Activated T-helper 2 cell treated with anti-CD3 and anti-CD28 coated beads, Interferon-gamma antibody, Interleukin-2, Interleukin-4, amounts not matched to agents 10 μg/mL and 5 μg/mL and 100 μg/mL, durations not matched to agents 14 hours and 24 hours and 36 hours (primary cell): ENCODE measurements at places on chromosomes 12 and 14. TPM values are rescaled to one million over a fixed set of nuclear protein-coding genes. Genes with fewer than 3 reads are reported as not detected.
A peak's percentile ranks its signal among the peaks of the same experiment; 100 is the strongest.

A2M gene
- not detected in 2 replicates for total RNA-seq

COX8C gene
- total RNA-seq: not detected in 2 replicates

GRIP1 gene
- not detected in 2 replicates for total RNA-seq

MYH6 gene
- 0.11 and 0.14 TPM in 2 replicates for total RNA-seq

GZMB gene
- total RNA-seq: 4,664 and 4,741 TPM in 2 replicates

AHNAK2 gene
- 0.02 and 0.07 TPM in 2 replicates for total RNA-seq

TRAFD1 gene
- 34.7 and 37.5 TPM in 2 replicates for total RNA-seq

CD163L1 gene
- not detected in 2 replicates for total RNA-seq

DLGAP5 gene
- total RNA-seq: 41.9 and 46.0 TPM in 2 replicates

WDR89 gene
- total RNA-seq: 25.5 and 25.9 TPM in 2 replicates

SETD3 gene
- 52.9 and 53.7 TPM in 2 replicates for total RNA-seq

DNA sequence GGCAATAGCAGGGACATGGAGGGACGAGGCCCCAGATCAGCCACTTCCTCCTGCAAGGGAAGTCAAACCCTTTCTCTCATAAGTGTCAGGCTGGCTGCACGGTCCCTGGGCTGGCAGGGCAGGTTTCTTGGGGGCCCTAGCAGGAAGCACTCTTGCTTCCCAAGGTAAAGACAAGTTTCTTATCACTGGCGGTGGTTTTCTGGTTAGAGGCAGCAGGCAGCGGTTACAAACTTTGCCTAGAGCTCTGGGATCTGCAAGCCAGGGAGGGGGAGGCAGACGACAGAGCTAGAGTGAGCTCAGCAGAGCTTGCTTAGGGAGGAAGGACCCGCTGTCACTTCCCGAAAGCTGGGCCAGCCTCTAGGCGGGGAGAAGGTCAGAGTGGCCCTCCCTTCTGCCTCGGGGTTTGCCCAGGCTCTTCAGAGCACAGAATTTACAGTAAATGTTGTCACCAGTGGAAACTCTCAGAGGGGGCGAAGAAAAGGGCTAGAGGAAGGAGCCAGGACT lies 20.4 kb downstream of the BATF start:
- peak overlapping the region; percentile 97 for H3K27ac ChIP-seq
- peaks cover 64% of the 10 kb centered on the region for H3K36me3 ChIP-seq
- H3K4me1 ChIP-seq: peaks cover 57% of the 10 kb centered on the region
- H3K27me3 ChIP-seq: no peaks in the 10 kb centered on the region
- H3K4me3 ChIP-seq: peak overlapping the region; percentile 61
- DNase-seq: peak; percentile 73

- H3K27me3 ChIP-seq: no peaks in the 10 kb centered on the region
- no peak overlapping the region for H3K4me3 ChIP-seq
- peaks cover 70% of the 10 kb centered on the region for H3K36me3 ChIP-seq
- H3K27ac ChIP-seq: no peak overlapping the region
These were observed 4.3 kb downstream of the NAP1L1 start for GRCh38 chr12:76080017-76080728.

DNA sequence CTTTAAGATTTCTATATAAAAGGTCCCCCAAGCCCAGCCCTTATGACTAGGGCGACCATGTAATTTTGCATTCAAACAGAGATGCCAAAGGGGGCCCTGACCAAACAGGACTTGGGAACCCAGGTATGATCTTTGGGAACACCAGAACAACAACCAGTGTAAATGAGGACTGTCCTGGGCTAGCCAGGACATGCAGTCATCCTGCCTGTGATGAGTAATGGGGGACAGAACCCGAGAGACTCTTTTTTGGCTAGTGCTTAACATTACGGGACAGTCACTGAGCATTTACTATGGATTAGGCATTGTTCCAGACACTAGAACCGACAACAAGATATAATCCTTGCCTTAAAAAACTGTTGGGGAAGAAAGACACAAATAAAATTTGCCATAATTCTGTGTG lies 337.3 kb downstream of the CACNA1C start:
- no peaks in the 10 kb centered on the region for H3K36me3 ChIP-seq

GRCh38 chr12:64900540-64900939 lies 76.1 kb downstream of the TBC1D30 start:
- no peak for DNase-seq
- H3K4me3 ChIP-seq: no peak overlapping the region

DNA sequence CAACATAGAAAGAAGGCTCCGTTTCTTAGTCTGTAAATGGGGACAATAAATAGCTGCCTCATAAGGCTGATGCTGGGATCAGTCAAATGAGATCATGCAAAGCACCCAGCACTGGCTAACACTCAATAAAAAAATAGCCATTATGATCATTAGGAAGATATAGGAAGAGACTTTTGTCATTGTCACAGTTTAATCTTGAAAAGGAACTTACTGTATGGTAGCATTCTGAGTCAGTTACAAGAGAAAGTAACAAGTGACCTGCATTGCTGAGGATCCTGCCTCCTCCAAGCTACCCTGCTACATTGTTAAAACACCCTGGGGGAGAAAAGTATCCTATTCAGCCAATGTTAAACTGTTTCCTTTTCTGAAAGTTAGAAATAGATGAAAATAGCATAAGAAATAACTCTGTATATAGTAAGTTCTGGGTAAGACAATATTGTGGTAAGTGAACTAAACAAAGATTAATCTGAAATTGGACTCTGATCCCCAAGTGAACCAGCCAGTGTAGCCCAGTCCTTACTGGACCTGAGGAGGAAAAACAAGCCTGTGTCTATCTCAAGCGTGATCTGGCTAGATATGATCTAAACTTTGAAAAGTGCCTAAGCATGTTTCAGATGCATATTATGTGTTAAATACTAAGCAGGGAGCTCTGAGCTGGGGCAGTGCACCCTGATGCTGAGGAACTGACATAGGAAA lies 3.6 kb upstream of the NUDT4 start:
- H3K36me3 ChIP-seq: peaks cover 7% of the 10 kb centered on the region
- H3K4me1 ChIP-seq: peaks cover 18% of the 10 kb centered on the region
- peaks cover 3% of the 10 kb centered on the region for H3K27me3 ChIP-seq
- no peak for DNase-seq

DNA sequence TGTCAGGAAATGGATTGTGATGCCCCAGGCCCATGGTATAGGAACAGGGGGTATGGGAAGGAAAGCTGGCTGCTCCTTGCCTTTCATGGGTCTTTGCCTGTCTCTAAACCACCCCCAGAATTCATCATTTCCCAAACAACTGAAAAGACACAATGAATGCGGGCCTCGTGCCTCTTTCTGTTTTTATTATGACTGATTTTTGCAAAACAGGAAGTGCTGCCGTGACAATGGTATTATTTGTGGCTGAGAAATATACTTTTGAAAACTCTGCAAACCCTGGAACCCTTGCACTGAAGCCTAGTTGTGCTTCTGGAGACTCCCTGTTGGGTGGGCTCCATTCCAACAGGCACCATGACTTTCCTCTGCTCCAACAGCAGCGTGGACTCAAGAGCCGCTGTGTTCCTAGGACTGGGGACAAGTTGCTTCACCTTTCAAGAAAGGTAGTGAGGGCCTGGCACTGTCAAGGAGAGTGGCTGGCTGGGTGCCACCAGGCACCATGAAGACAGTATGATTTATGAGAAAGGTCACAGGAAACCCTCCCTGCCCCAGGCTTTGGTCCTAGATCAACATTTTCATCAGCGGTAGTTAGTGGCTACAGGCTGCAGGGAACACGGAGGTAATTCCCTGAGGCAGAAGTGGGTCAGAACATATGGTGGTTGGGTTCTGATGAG lies 4.8 kb upstream of the DGLUCY start:
- peak; percentile 36 for DNase-seq
- H3K27ac ChIP-seq: peak overlapping the region; percentile 93
- H3K4me1 ChIP-seq: peaks cover 48% of the 10 kb centered on the region
- H3K4me3 ChIP-seq: peak overlapping the region; percentile 44

GRCh38 chr14:104981699-104982541 lies 3.7 kb upstream of the CLBA1 start:
- H3K36me3 ChIP-seq: no peaks in the 10 kb centered on the region
- H3K27ac ChIP-seq: no peak overlapping the region
- H3K4me3 ChIP-seq: no peak overlapping the region
- peaks cover 16% of the 10 kb centered on the region for H3K27me3 ChIP-seq
- H3K4me1 ChIP-seq: peaks cover 3% of the 10 kb centered on the region

DNA sequence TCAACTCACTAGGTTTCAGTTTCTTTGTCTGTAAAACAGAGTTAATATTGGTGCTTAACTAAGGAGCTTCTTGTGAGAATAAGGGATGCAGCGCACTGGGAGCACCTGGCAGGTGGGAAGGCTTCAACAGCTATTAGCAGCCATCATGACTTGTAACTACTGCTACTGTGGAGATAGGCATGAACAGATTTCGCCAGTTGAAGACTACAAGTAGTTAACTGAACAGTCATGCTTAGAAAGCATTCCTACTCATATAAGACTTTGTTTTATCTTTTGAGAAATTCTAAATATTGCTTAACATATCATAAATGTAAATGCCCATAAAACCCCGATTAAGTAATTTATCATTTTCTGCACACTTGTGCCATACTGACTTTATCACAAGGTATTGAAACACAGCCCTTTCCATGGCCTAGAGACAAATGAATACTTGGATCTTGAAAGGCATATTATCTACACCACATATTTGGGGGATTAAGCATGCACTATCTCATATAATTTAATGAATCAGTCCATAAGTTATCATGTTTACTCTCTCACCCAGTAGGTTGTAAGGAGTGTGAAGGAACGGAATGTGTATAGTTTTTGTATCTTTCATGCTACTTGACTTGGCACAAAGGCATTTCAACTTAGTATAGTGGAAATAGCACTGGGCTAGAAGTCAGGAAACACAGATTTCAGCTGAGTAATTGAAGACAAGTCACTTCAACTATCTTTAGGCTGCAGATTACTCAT lies 16.1 kb downstream of the NTN4 start:
- DNase-seq: no peak
- peaks cover 8% of the 10 kb centered on the region for H3K27me3 ChIP-seq

DNA sequence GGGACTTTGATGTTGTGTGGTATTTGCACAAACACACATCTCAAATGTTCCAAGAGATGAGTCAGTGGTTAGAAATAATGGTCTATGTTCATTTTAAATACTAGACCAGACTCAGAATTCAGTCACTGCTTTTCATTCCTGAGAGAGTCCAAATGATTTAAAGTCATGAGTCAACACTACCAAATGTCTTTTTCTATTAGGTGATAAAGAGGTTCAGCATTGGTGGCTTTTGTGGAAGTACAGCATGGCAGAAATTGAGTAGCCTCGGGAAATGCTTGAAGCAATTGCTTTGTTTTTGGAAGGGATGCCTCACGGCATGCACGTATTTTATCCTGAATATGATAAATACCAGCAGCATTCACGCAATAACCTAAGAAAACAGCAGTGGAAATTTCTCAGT lies 115.7 kb downstream of the DIO2 start:
- no peaks in the 10 kb centered on the region for H3K36me3 ChIP-seq
- no peaks in the 10 kb centered on the region for H3K4me1 ChIP-seq
- no peak for DNase-seq
- no peak overlapping the region for H3K27ac ChIP-seq

DNA sequence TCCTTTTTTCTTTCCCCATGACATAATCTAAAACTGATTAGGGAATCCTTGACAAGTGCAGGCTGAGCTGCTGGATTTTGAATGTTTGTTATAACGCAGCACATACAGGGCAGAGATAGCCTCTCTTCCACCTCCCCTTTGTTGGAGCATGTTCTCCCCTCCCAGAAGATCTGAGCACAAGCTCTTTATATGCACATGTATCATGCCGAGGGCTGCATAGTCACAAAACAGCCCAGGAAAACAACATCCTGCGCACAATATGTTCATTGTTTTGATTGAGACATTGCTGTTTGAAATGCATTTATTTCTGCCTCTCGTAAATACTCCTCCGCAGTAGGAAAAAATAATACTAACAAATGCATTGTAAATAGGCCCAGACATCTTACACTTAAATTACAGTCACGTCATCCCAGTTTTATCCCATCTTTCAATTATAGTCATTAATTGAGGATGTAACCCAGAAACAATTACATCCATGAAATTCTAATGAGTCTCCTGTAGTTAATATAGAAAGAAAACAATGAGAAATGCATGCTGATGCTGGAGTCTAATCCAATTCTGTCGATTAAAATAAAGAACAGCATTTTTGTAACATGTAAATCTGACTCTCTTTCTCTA lies 401.8 kb downstream of the BTG1 start:
- H3K36me3 ChIP-seq: no peaks in the 10 kb centered on the region
- no peak for DNase-seq
- H3K27me3 ChIP-seq: no peaks in the 10 kb centered on the region
- no peak overlapping the region for H3K27ac ChIP-seq
- no peak overlapping the region for H3K4me3 ChIP-seq
- H3K4me1 ChIP-seq: no peaks in the 10 kb centered on the region

DNA sequence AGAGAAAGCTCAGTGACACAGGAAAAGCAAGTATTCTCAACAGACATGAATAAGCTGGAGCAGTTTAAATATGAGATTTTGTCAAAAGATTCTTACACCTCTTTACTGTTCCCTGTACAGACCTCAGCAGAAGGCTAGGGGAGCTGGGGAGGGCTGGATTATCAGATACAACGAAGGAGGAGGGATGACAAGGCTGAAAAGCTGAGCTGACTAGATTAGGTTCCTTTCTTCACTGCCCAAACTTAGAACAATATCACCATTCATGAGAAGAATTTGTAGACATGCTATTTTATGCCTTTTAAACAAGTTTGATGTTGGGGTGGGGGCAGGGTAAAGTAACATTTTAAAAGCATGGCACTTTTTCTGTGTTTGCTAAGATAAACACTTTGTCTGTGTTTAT lies 611.1 kb downstream of the AACS start:
- no peak overlapping the region for H3K4me3 ChIP-seq
- no peaks in the 10 kb centered on the region for H3K4me1 ChIP-seq
- H3K27ac ChIP-seq: no peak overlapping the region
- no peaks in the 10 kb centered on the region for H3K27me3 ChIP-seq
- DNase-seq: no peak
- no peaks in the 10 kb centered on the region for H3K36me3 ChIP-seq

DNA sequence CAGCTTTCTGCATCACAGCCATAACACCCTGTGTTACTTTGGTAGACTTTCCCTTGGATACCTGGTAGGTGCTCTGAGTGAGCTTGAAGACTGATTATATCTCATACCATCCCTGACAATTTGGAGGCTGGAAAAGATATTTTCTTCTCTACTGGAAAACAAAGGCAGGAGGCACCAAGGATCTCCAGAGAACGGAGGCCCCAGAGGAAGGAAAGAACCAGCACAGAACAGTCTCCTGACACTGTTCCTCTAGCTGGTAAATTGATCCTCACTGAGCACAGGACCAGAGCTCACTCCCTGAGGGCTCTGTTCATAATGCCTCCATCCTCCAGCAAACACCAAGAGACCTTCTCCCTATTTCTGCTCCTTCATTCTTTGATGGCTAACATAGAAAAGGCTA lies at the start of gene OR11G2:
Gene OR11G2, plus strand, starts transcription at position 301 of the 400 bp plus-strand sequence. CDS start 6,542 bp downstream, outside the sequence.
- peaks cover 2% of the 10 kb centered on the region for H3K27me3 ChIP-seq
- no peaks in the 10 kb centered on the region for H3K36me3 ChIP-seq
- H3K4me3 ChIP-seq: no peak within 1 kb of the TSS

GRCh38 chr12:103751600-103751999 lies 89.4 kb downstream of the NT5DC3 start:
- H3K36me3 ChIP-seq: no peaks in the 10 kb centered on the region
- no peak for DNase-seq
- no peak overlapping the region for H3K27ac ChIP-seq
